Stimulated activated CD8-positive, alpha-beta memory T cell treated with anti-CD3 and anti-CD28 coated beads, Interleukin-15, amount 100 ng/mL, for 1 hour (primary cell): ENCODE measurements at places on chromosomes 1 and 21.

GRCh38 chr1:33790577-33790976 is 73.3 kb upstream of the HMGB4 start:
- no peak for DNase-seq

GRCh38 chr1:74368335-74368734 is 133.1 kb downstream of the TNNI3K start:
- no peak for DNase-seq

- DNase-seq: no peak
Observed at GRCh38 chr1:28510970-28511440, 5.2 kb downstream of the RCC1 start.

GRCh38 chr1:25805863-25806225 is 5.9 kb downstream of the SELENON start:
- DNase-seq: no peak

GRCh38 chr21:43624339-43624738 is 34.9 kb downstream of the HSF2BP start:
- DNase-seq: no peak

GRCh38 chr21:42247716-42248115 is 28.8 kb downstream of the ABCG1 start:
- no peak for DNase-seq

- no peak for DNase-seq
Observed at GRCh38 chr1:169513208-169513607, 27.5 kb upstream of the SLC19A2 start.

DNA sequence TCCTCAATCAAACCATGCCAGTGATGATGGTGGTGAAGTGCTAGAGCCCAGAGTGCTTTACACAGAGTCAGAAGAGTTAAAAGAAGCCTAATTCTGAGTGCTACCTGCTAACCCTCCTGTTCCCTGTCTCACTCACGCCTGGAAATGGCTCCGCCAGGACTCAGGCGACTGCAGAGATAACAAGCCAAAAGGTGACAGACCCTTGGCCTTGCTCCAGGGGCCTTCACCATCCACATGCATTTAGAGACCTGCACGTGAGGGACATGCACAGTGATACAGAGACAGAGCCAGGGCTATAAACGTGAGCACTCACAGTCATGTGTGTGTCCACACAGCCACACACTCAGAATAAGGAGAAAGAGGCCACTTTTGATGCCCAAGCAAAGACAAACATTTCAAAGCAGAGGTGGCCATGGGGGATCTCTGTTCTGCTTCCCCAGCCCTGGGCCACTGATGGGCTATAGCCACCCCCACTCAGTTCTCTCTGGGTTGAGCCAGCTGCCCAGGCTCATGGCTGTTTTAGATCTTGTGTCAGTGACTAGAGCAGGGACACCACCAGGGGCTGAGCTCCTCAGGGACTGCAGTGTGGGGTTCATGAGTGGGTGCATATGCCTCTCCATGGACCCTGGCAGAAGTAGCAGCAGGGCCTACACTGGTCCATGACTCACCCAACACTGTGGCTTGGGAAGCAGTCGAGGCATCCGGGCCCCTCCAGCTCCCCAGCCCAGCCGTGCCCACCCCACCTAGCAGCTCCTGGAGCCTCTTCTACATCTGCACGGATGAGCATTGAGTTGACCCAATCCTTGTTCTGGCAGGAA is 117.2 kb downstream of the EPHB2 start:
- no peak for DNase-seq

GRCh38 chr1:59184365-59184905 is 112.5 kb upstream of the FGGY start:
- DNase-seq: no peak

DNA sequence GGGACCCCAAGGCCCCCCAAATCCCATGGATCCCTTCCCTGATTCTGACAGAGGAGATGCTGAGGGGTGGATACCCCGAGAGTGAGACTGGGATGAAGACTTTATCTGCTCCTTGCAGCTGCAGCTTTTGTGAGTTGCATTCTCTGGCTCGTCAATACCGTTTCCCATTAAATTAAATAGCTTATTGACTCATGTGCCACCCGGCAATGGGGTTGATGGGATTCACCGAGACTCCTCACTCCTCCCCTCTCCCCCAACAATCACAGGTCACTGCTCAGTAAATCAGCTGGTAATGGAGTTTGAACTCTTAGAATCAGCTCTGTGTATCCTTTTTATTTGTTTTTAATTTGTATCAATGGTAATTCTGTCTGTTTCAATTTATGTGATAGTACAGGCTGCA is 337.5 kb upstream of the PLXNA2 start:
- DNase-seq: no peak

DNA sequence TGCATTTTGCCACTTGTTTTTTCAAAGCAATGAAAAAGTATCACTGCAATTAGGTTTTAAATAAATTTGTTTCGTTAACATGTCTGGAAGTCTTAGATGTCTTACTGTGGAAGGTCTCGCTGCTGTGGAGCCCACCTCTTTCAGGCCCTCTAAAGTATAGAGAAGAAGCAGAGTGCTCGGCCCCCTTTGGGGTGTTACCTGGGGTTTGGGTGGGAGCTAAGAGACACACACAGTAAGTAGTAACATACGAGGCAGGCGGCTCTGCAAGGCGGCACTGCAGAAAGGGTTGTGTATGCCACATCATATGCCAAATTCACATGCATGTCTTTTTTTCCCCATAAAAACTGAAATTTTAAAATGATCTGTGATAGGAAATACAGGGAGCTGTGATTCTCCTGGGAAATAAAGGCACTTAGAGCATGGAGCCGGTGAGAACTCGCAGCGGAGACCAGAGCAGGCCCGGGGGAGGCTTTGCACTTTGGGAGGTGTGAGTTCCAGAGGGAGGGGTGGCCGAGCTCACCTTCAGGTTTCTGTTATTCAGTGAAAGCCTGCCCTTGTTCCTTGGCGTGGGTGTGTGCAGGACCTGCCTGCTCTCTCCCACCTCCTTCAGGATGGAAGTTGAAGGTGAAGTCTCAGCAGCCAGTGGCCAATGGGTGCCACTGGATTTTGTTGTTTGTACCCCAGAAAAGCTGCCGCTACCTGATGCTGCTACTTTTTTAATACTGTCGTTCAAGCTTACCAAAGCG is 35.7 kb upstream of the PWP2 start:
- no peak for DNase-seq

DNA sequence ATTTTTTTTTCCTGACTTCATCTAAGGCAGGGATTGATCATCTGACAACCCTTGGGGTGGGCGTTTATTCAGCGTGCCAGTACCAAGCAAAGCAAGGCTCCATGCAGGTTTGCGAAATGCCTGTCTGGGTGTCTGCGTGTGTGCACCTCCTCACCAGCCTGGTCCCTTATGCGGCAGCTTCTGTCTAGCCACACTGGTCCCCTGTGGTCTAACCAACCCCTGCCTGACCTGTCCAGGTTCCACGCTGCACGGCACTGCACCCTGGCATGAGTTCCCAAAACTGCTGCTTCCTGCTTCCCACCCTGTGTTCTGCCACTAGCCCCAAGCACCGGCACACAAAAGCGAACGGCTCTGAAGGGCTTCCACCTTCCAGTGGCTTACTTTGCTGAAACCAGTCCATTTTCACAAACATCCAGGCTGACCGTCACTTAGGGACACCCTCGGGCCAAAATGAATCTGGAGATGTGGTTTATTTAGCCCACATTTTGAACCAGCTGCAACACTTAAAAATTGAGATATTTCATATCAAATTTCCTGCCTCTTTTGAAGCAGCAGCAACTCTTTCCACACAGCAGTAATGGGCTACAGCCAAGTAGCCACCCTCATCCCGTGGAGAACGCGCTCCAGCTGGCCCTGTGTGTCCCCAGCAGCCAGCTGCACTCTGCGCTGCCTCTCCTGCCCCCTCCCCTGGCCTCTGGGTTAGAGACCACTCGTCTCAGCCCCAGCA is 55.7 kb downstream of the HLCS start:
- no peak for DNase-seq

DNA sequence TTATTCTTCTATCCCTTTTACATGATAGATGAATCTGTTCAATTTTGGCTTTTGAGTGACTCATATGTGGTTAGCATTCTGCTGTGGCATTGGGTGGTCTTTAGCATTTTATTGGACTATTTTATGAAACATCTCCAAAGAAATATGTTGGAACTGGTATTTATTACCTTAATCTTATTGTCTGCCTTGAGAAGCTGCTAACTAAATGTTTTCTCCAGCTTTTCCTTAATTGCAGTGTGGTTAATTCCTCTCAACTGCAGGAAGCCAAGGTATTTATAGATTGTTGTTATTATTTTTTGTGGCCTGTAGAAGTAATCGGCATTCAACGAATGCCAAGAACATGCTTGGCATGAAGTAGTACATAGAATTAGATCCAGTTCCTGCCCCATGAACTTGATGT is 64.1 kb downstream of the NOS1AP start:
- DNase-seq: no peak
